Suppressor macrophage treated with lipopolysaccharide for 1 hour (primary cell): ENCODE measurements at places on chromosomes 16 and 17.

DNA sequence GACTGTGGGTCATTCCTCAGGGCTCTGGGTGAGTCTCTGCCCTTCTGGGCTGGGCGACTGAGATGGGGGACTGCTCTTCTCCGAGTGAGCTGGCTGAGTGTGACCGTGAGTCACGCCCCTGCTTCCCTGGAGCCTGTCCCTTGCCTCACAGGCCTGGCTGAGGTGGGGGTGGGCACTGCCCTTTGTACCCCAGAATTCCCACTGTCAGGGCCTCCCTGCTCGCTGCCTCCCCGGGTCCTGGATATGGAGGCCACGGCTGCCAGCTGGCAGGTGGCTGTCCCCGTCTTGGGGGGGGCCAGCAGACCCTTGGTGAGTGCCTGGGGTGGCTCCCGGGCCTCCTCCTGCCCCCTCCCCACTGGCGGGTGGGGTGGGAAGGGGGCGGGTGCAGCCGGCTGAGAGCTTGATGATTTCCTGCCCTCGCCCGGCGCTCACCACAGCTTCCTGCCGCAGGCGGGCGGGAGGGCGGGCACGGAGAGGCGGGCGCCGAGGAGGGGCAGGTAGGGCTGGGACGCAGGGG is at the start of gene LAT:
Gene LAT, plus strand, starts transcription at position 434 of the 517 bp plus-strand sequence. CDS start 366 bp downstream, outside the sequence.
- DNase-seq: peak; percentile 92

GRCh38 chr17:80018917-80019651 is 16.6 kb downstream of the TBC1D16 start:
- no peak for DNase-seq

GRCh38 chr17:74244548-74244947 is 29.5 kb upstream of the DNAI2 start:
- no peak for DNase-seq

- DNase-seq: no peak
These were observed 40.0 kb upstream of the ENDOV start for GRCh38 chr17:80374732-80375585.

- DNase-seq: no peak
These were observed 445 bp downstream of the CIAO2B start for GRCh38 chr16:66933776-66934137.

DNA sequence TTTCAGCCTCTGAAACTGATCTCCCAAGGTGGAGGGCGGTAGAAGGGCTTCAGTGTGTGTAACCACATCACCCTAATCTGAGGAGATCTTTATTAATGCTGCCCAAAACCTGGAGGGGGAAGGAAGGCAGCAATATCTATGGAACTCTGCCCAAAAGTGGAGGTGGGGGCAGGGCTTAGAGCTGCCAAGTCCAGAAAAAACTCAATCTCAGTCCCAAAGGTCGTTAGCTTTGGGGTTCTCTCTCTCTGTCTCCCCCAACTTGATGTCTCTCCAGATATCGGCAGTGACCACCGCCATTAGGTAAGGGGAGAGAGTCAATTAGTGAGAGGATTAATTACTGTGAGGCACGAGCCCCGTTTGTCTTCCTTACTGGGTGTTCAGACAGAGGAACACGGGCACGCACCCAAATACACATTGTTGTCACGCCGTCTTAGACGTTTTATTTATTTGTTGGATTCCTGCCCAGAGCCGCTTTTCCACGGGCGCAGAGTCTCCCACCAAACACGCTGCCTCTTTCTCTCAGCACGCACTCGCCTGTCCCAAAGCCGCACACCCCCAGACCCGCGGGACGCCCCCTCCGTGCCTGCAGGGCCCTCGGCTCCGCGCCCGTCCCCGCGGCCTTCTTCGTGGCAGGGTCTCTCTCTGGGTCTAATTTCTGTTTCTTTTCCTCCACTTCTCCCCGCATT is 5.4 kb upstream of the LHX1 start:
- DNase-seq: no peak

GRCh38 chr16:763369-764183 is 3.0 kb downstream of the MSLN start:
- DNase-seq: no peak

DNA sequence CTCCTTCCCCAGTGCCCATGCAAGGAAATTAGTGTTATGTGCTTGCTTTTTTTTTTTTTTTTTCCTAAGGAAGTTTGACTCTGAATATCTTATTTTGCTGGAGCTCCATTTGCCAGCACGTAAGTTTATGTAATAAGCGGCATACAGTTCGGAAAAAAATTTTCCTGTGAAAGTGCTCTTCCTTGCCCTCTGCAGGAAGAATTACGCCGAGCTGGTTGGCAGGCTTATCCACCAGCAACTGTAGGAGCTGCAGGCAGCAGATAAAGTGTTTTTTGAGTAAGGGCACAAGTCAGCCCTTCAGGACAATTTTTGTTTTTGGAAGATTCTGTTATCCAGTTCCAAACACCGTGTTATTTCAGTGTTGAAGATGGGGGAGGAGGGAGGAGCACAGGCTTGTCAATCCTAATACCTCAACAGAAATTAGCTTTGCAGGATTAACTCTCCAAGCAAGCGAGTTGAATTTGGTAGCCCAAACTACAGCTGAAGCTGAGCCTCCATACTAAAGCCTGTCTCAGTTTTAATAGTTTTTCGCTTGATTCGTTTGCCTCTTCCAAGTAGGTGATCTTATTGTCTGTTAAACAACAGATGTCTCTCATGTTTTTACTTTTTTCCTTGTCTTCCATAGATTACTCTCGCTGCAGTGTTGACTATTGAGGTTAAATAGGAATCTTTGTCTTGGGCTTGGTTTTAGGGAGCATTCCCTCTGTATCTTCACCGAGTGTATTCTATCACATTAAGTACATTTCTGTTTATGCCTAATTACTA is 1.1 kb downstream of the SPECC1 start:
- DNase-seq: peak; percentile 67

DNA sequence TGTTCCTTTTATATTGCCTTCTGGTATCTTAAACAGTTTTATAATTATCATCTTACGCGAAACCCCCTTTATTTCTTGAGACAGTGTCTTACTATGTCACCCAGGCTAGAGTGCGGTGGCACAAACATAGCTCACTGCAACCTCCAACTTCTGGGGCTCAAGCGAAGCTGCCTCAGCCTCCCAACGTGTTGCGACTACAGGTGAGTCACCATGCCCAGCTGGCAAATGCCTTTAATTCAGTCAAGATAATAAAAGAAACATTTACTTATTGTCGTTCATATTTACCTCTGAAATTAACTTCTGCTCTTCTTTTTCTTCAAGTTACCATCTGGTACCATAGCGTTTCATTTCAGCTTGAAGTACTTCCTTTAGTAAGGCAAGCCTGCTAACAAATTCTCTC is 43.9 kb downstream of the FBXL20 start:
- DNase-seq: no peak

DNA sequence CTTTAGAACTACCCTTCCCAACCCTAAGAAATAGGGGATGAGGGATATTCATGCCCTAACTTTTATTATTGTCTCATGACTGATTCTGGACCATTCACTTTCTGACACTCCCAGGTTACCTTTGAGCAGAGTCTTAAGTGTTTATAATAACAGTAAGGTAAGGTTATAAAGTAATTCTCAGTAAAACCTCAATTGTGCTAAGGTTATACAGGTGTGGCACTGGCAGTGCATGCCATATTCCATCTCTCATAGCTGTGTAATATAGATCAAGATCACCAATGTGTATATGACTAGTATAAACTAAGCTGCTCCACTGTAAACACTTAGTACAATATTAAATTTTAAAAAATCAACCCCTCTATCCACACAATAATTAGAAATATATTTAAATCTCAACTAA is 89.1 kb downstream of the KCNJ2 start:
- no peak for DNase-seq

GRCh38 chr16:53642094-53642493 is 61.6 kb downstream of the RPGRIP1L start:
- DNase-seq: no peak

DNA sequence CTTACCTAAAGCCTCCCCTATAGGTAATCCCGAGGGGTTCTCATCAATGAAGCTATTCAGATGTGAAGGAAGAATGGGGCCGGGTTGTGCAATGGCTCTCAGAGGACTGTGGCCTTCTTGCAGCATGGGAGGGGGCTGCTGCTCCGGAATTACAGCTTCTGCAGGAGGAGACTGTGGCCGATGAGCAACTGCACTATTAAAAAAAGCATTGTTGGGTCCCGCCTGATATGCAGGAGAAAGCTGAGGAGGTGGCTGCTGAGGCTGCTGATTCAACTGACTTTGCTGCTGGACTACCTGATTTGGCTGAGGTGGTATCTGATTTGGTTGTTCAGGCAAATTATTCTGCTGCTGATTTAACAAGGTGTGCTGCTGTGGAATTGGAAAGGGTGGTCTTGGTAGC is 64.8 kb downstream of the CACNG1 start:
- no peak for DNase-seq

DNA sequence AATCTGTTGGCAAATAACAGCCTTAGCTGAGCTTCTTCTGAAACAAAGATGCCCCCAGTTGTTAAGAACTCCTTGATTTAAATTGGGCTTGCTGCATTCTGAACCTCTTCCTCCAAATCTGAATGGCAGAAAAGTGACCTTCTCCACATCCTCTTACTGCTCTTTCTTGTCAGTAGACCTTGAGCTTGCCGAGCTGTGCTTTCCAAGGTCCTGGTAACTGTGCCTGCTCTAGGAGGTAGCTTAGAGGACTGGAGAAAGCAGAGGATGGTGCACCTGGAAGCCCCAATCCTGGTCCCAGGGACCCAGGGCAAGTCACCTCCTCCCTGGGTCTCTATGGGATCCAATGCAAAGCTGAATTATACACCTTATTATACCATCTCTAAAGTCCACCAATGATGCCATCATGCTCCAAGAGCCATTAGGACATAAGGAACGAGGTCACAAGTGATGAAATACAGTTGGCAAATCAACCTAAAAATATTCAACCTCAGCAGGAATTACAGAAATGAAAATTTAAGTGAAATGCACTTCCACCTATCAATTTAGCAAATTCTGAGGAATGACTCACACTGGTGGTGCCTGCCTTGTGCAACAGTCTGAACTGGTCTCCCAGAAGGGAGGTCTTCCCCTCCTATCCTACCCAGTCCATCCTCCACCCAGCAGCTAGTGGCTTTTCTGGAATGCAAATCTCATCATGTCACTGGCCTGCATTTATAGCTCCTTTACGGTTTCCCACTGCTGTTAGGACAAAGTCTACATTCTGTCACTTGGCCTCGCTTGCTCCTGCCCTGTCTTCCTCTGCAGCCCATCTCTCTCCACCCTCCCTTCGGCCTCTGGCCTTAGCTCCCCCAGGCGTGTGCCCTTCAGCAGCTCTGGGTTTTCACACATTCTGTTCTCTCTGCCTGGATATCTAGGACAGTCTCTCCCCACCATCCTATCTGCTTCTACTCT is 36.6 kb downstream of the TOM1L2 start:
- peak; percentile 92 for DNase-seq

DNA sequence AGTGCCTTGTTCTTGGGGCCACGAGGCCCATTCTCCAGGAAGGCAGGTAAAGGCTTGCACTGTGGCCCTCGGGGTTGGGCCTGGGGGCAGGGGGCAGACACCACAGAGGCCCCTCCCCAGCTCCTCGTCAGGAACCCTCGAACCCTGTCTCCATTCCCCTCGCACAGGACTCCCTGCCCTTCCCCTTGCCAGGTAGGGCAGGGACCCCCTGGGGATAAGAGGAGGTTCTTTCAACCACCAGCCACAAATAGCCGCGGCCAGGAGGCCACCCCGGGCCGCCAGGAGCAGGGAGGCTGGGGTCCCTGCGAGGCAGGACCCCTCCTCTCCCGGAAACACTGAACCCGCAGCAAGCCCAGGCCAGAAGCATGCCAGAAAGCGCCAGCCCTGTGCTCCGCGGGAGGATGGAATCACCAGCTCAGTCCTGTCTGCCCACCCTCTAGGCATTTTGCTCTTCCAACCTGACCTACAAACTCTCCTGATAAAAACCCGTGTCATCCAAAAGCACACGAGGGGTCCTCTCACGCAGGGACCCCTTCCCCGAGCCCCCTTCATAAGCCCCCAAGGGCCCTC is 45.6 kb downstream of the SLC47A1 start:
- no peak for DNase-seq

- DNase-seq: no peak
These were observed 155.1 kb downstream of the C16orf95 start for GRCh38 chr16:87161822-87162676.

DNA sequence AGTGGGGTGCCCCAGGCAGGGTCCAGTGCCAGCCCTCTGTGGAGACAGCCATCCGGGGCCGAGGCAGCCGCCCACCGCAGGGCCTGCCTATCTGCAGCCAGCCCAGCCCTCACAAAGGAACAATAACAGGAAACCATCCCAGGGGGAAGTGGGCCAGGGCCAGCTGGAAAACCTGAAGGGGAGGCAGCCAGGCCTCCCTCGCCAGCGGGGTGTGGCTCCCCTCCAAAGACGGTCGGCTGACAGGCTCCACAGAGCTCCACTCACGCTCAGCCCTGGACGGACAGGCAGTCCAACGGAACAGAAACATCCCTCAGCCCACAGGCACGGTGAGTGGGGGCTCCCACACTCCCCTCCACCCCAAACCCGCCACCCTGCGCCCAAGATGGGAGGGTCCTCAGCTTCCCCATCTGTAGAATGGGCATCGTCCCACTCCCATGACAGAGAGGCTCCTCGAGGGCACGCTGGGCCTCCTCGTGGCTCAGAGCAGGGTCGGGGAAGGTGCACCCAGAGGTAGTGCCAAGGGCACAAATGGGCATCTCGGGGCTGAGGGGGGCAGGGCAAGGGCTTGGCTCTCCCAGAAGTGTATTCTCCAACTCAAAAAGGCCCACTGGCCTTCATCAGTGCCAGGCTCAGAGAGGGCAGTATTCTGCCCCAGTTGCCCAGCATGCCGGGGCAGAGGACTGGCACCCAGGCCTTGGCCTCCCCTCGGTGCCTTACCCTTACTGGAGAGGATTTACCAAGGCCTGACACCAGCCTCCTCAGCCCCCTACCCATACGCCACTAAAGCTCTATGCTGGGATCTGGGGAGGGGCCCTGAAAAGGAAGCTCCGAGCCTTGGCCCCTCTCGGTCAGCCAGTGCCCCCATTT is at the start of gene CDH5:
Gene CDH5, plus strand, starts transcription at position 259 of the 867 bp plus-strand sequence. CDS start 12,647 bp downstream, outside the sequence.
- DNase-seq: no peak

DNA sequence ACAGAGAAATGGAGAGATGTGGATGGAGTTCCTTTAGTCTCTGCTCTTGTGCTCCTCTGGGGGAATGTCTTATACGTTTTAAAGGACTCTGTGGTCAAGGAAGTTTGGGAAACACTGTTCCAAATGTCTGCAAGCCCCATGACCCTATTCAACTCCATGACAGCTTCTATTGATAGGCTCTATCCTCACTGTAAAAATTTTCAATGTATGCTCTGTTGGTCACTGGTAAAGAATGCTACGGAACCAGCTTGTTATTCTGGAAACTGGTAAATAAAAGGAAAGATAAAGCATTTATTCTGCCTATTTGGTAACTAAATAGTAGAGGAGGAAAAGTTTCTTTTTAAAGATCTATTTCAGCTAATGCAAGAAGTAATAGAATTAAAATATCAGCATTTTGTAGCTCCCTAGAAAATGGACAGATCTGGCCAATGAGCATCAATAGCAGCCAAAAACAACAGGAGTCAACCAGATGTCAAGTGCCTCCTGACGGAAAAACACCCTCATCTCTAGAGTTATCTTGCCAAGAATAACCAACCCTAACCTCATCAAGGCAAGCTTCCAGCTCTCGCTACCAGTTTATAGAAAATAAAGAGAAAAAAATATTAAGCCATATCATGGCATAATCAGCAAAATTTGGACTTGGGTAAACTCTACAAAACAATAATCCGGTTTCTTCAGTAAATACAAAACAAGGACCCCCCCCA is 16.1 kb downstream of the GDE1 start:
- no peak for DNase-seq
